ENCODE measurements at places on chromosomes 13 and 19.

- DNase-seq, result no peak
Observed at GRCh38 chr13:100860866-100861265, 186.3 kb upstream of the TMTC4 start.

DNA sequence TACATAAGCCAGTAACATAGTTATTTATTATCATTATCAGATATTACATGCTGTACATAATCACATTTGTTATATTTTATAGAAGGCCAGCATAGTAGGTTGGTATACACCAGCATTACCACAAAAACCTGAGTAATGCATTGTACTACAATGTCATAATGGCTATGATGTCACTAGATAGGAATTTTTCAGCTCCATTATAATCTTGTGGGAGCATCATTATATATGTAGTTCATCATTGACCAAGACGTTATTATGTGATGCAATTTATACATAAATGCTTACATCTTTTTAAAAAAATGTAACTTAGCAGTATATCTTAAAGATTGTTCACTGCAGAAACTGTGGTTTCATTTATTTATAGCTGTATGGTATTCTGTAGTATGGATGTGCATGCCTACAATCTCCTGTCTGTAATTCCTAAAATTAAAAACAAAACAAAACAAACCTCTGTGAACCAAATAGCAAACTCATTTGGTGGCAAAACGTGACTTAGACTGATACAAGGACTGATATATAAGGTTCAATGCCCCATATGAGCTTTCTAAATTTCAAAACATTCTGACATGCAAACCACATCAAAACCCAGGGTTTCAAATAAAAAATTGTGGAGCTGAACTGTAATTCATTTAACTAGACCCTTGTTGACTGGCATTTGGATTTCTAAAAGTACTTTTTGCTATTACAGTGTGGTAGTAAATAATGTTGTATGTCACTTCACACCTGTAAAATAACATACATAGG lies 250.9 kb downstream of the DLEU7 start:
- DNase-seq, result no peak

DNA sequence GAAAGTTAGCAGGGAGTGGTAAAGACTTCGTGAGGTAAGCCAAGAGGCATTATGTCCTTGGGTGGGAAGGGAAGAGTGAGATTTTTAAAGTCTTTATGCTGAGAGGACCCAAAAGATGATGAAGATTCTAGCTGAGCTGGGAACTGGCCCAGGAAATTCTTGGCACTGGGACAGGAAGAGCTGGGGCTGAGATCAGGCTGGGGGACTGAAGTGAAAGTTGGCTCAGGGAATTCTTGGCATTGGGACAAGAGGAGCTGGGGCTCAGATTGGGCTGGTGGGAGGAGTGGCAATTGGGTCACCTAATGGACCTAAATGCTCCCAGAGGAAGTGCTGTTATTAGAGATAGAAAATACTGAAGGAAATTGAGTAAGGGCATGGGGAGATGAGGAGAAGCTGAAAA lies 8.8 kb downstream of the SCEL start:
- DNase-seq, result no peak

- peak; percentile 77 for DNase-seq
Observed at GRCh38 chr19:7925171-7925851, 624 bp downstream of the CTXN1 start.

DNA sequence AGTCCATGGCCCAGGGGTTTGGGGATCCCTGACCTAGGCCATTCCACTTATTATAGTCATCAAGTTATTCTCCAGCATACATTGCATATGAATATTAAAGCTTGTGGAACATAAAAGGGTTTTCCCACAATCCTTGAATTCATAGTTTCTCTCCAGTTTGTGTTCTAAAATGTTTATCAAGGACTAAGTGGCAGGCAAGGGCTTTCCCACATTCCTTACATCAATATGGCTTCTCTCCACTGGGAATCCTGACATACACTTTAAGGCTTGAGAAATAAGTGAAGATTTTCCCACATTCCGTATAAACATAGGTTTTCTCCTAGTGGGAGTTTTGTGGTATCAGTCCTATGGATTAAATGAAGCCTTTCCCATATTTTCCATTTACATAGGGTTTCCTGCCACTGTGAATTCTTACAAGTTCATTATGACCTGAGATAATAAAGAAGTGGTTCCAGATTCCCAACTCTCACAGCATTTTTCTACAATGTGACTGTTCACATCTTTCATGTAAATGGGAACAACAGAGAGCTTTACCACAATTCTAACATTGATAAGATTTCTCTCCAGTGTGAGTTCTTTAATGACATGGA lies 14.5 kb downstream of the ZNF426 start:
- DNase-seq, result no peak

GRCh38 chr13:110517505-110518225 lies 43.9 kb downstream of the RAB20 start:
- DNase-seq, result no peak
